Peyer's patch (tissue), 4 donors: ENCODE measurements at places on chromosomes 5 and 9.

DNA sequence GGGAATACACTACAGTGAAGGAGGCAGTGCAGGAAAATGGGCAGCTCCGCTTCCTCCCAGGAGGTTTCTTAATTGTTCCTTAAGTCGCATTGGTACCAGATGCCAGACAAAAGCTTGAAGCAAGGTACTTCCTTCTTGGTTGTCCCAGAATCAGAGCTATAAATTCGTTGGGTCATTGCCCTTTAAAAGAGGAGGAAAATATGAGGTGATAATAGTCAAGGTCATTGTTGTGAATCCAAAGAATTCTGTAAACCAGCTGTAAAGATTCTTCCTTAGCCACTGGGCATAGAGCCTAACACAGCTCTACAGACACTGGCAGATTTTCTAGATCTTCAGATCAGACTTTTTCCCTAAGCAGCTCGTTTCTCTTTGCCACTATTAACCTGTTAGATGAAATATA, 444.1 kb upstream of the TLE4 start:
- no peak for DNase-seq

GRCh38 chr5:1062761-1063568, 48.9 kb downstream of the SLC12A7 start:
- DNase-seq: no peak

- DNase-seq: no peak
Measured at GRCh38 chr5:156036640-156037039, 290.3 kb upstream of the SGCD start.

DNA sequence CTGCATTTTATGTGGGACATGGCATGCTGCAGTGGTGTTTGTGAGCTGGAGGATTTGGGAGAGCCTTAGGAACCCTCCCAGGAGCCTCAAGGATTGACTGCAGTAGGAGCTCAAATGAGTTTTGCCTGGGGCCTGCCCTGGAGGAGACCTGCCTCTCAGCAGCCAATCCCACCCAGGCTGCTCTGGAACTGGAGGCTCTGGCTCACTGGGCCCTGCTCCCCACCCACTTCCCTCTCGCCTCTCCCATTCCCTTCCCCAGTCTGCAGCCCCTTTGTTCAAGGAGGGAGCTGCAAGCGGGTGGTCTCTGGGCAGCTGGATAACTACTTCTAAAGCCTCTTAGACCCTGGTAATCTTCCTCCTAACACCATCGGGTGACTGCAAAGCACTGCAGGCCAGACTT, 24.2 kb downstream of the KCNIP1 start:
- DNase-seq: no peak
